ENCODE measurements at places on chromosomes 2 and 18.
A peak's percentile ranks its signal among the peaks of the same experiment; 100 is the strongest.

DNA sequence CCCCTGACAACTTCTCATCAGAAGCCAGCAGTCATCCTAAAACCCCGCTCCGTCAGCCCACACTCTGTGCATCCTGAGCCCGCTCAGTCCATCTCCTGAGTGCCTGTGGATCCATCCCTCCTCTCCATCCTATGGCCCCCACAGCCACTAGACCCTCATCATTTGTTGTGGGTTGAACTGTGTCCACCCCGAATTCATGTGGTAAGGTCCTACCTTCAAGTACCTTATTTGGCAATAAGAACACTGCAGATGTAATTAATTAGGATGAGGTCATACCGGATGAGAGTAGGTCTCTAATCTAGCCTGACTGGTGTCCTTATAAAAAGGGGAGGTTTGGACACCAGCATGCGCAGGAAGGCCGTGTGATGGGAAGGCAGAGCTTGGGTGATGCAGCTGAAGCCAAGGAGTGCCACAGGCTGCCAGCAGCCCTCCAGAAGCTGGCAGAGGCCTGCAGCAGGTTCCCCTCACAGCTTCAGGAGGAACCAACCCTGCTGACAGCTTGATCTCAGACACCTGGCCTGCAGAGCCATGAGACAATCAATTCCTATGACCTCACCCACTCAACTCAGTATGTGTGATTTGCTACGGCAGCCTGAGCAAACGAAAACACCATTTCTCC is 192.4 kb downstream of the ZBTB7C start:
- no peak for DNase-seq

GRCh38 chr2:176167398-176167797 is 10.3 kb downstream of the HOXD3 start:
- no peak for DNase-seq

DNA sequence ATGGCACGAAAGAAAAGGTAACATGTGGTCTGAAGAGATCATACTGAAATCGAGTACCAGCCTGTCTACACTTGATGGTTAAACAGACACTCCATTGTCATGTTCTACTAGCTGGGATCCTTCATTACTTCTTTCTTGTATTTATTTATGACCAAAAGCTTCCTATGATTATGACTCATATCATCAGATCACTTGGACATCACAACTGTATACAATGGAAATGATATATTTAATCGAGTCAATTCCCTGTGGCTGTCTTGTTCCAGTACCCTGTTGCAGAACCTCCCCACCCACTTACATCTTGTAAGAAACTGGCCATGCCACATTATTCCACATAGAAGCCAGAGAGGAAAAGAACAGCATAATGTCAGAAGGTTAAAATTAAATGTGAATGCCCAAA is 358.9 kb downstream of the ZEB2 start:
- DNase-seq = no peak

DNA sequence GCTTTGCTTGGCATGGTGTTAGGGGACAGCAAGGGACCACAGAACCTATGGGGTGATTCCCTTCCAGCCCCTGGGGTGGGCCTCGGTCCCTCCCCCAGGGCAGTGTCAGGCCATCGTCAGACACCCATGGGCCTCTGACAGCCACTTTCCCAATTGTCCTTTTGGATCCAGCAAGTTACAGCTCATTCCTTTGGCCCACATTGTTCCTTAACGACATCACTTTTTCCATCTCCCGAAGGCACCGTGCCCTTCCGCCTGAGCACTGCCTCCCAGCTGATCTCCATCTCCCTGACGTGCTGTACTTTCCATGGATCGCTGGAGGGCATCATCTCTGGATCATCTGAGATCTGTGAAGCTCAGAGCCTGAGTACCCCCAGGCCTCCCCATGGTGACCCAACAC is 10.4 kb upstream of the KCNK3 start:
- no peak for DNase-seq

- DNase-seq = no peak
These were observed 240.8 kb upstream of the NRP2 start for GRCh38 chr2:205441524-205441923.

DNA sequence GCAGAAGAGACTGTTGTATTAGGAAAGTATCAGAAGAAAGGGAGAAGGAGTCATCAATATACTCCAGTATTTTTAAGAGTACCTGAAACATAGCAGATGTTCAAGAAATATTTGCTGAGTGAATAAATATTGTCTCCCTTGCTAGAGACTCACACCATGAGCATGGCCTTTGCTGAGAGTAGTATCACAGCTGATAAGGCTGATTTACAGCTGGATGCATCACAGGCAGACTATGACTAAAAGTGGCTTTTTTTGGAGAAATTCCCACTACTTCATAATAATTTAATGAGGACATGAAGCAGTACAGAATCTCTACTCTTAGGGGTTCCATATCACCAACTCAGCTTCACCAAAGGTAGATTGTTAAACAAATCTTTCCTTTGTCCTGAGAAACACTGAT is 373.3 kb downstream of the RBM43 start:
- DNase-seq = peak; percentile 80

DNA sequence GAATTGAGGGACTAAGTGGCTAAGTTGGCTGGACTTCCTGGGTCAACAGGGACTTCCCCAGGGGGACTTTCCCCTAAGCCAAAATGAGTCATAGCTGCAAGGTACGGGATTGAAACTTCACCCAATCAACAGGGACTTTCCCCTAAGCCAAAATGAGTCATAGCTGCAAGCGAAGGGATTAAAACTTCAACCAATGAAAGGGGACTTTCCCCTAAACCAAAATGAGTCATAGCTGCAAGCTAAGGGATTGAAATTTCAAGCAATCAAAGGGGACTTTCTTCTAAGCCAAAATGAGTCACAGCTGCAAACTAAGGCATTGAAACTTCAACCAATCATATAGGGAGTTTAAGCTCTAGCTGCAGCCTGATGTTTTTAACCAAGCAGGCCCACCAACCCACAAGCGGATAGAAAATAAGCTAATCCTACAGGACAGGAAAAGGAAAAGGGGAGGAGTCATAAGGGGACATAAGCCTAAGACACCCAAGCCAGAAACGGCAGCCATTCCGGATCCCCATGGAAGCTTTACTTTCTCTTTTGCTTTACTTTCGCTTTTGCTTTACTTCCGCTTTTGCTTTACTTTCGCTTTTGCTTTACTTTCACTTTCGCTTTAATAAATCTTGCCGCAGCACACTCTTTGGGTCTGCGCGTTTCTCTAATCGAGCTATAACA is 1375.4 kb upstream of the CELF4 start:
- peak; percentile 100 for DNase-seq

DNA sequence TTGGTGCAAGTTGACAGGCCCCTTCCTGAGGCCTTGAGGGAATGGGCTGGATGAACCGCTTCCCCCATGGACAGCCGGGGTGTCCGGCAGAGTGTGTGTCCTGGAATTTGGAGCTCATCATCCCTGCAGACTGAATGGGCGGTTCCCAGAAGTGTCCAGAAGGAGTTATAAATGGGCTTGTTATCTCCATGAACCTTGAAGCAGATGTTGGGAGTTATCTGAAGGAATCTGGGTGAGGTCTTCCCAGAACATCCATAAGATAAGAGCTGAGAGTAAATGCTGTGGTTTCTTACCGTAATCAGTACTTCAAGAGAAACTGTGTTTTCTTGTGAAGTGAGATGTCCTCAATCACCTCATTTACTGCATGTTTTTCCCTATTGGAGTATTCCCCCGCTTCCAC is 21.1 kb downstream of the PLB1 start:
- no peak for DNase-seq

DNA sequence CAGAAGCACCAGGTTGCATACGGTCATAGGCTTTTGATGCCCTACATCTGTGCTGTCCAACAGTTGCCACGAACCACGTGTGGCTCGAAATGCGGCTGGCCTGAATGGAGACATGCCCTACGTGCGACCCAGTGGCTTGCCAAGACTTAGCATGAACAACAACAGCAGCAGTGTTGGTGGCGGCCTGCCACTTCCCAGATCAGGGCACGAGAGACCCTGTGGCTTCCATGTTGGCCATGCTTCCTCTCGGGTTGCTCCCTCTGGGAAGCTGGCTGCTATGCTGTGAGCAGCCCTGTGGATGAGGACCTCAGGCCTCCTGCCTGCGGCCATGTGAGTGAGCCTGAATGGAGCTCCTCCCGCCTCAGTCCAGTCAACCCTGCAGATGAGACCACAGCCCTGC is 212.3 kb downstream of the HDAC4 start:
- DNase-seq = no peak

DNA sequence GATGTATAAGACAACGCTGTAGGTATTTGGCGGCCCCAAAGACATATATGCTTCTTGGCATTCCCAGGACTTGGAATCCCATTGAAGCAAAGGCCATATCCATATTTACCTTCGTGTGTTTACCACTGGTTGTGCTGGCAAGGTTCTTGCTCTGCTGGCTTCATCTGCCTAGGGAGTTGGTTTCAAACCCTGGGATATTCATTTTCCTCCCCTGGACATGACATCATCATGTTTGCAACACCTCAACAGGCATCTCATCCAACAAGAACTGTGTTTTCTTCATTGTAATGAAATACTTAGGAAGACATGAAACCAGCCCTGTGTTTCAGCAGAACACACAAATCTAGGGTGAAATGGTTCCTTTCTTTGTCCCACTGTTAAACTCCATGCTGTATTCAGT is 77.9 kb upstream of the PHLPP1 start:
- DNase-seq = no peak

DNA sequence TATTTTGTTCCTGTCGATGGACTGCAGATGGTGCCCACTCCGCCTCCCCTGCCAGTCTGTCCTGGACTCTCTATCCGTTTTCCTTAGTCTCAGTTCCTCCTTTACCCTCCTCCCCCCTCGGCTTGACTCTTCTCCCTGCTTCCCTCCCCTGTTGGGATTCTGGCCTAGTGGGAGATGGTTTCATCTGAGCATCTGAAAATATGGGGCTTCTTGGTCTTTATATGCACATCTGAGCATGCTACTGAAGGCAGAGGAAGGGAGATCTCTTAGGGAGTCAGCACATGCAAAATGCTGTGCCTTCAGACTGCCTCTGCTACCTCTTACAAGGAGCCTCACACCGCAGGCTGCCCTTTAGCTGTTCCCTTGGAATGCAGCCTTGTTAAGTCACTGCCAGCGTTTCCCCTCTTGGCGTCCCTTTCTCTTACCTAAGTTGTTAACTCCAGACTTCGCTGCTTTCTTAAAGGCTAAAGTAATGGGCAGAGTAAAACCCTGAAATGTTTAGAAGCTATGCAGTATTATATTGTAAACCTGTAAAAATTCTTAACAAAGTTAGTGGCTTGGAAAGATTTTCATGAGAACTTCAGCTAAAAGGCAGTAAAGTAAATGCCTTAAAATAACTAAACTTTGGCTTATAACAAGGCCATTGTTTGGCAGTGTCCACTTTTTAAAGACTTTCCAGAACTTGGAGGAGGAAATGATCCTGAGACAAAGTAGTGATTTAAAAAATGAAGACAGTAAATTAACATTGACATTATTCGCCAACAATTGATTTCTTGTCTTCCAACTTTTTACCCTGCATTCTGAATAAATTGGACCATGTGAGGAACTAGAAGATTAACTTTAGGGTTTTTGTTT is 49.8 kb downstream of the LDLRAD4 start:
- peak; percentile 79 for DNase-seq

- DNase-seq = peak; percentile 57
These were observed 5.0 kb downstream of the SPIRE1 start for GRCh38 chr18:12652861-12653401.

- DNase-seq = no peak
These were observed 1.2 kb upstream of the CCDC88A start for GRCh38 chr2:55420871-55421270.

DNA sequence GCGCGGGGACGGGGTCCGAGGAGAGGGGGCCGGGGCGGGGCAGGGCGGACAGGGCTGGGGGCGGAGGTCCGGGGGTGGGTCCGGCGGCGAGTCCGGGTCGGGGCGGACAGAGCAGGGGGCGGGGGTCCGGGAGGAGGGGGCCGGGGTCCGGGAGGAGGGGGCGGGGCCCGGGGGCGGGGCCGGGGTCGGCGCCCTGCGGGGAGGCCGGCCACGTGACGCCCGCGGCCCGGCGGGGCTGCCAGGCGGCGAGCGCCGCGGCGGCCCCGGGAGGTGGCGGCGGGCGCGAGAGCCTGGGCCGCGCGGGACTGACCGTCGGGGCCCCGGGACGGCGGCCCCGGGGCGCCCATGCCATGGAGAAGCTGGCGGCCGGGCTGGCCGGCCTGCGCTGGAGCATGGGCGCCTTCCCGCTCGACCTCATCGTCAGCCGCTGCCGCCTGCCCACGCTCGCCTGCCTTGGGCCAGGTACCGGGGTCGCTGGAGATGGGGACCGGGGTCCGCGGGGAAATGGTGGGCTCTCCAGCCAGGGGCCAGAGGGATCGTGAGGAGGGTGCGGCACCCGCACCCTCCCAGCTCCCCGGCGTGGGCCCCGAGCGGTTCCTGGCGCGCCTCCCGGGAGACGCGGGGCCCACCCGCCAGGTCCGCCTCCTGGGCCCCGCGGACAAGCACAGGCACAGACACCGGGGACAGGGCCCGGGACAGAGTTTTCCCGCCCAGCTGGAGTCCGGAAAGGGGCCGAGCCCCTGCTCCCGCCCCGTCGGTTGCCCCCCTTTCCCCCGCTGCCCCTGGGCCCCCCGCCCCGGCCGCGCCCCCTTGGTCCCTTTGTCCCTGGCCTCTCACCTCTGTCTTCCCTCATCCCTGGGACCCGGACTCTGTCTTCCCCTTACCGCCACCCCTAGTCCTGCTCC is at the start of gene GAREM2:
Gene GAREM2, plus strand, starts transcription at position 218 of the 905 bp plus-strand sequence. Its CDS starts 133 bp downstream, at position 351.
- DNase-seq = no peak

GRCh38 chr2:178328037-178328436 is 122.9 kb downstream of the PRKRA start:
- no peak for DNase-seq

GRCh38 chr2:206323486-206323885 is 49.0 kb downstream of the ZDBF2 start:
- no peak for DNase-seq

- no peak for DNase-seq
These were observed 29.1 kb upstream of the ANKRD44 start for GRCh38 chr2:197339496-197340220.

GRCh38 chr18:65103864-65104263 is 646.9 kb upstream of the CDH7 start:
- no peak for DNase-seq

GRCh38 chr2:232506709-232507108 is 13.5 kb upstream of the PRSS56 start:
- DNase-seq = no peak

DNA sequence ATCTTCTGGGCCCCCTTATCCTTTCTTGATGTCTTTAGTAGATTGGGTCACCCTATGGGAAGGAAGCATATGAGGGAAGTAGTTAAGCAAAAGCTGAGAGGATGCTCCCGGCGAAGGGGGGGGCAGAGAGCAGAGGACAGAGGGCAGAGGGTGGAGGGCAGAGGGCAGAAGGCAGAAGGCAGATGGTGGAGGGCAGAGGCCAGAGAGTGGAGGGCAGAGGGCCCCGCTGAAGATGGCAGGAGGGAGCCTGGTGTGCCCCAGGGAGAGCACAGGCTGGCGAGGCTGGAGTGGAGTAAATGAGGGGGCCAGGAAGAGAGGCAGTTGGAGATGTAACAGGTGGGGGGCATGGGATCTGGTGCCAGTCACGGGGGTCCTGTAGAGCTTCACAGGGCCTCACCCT is 7.0 kb downstream of the MLPH start:
- no peak for DNase-seq

All from A172 (cell line).